ENCODE measurements at places on chromosomes 3 and 15.
A peak's percentile ranks its signal among the peaks of the same experiment; 100 is the strongest.

GRCh38 chr3:20546636-20547035 is 360.6 kb upstream of the SGO1 start:
- no peak for DNase-seq

DNA sequence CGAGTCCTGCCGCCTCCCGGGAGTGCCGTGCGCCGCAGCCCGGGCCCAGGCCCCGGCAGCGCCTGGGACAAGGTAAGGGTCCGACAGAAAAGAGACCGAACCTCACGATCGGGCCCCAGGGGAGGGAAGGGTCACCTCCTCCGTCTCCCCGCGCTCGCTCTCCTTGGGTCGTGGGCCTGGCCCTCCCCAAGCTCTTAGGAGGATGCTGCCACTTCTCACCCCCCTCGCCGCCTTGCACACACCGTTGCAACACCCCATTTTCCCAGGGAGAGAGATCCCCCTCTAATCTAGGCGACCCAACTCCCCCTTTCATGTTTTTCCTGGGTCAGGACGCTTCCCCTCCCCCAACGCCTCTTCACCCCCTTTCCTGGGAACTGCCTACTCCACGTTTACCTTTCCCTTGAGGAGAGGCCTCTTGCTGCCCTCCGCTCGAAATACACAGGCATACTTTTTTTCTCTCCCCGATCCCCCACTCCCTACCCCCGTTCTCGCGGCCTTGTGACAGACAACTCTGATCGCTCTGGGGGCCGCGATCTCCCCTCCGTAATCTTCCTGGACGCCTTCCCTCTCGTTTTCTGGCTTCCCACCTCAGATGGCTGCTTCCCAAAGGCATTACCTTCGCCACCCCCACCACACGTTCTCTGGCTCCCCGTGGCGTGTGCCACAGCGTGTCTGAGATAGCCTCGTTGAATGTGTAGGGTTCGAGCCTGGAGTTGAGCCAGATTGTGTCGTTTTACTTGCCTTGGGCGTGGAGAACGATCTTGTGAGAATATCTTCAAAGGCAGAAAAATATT is 688 bp downstream of the SETD5 start:
- DNase-seq, result no peak

DNA sequence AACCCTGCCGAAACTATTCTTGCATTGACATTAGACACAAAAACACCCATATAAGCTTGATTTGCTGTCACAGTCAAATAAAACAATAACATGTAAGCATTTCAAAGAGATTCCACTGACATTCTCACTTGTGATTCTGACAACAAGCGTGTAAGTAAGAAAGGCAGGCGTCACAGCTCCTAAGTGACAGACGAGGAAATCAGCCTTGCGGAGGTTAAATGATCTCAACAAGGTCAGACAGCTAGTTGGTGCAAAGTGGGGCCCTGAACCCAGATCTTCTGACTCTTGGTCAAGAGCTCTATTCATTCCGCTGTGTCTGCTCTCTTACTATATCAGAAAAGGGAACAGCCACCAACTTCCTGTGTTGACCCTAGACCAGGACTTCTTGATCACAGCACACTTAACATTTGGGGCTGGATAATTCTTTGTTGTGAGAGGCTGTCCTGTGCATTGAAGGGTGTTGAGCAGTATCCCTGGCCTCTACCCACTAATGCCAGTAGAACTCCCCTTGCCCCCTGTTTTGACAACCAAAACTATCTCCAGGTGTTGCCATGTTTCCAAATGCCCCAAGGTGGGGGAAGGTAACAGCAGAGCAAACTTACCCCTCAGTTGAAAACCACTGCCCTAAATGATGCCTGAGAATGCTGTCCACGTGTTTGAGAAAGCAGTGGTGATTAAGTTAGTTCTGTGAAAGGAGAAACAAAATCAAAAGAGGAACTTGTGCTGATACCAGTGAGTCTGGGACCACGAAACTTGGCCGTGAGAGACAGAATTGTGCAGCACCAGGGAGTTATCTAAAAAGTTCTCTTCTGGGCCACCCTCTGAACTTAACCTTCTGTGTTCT is 86.1 kb downstream of the LIPC start:
- no peak for DNase-seq

GRCh38 chr15:78365917-78366316 is 25.8 kb downstream of the CRABP1 start:
- no peak for DNase-seq

DNA sequence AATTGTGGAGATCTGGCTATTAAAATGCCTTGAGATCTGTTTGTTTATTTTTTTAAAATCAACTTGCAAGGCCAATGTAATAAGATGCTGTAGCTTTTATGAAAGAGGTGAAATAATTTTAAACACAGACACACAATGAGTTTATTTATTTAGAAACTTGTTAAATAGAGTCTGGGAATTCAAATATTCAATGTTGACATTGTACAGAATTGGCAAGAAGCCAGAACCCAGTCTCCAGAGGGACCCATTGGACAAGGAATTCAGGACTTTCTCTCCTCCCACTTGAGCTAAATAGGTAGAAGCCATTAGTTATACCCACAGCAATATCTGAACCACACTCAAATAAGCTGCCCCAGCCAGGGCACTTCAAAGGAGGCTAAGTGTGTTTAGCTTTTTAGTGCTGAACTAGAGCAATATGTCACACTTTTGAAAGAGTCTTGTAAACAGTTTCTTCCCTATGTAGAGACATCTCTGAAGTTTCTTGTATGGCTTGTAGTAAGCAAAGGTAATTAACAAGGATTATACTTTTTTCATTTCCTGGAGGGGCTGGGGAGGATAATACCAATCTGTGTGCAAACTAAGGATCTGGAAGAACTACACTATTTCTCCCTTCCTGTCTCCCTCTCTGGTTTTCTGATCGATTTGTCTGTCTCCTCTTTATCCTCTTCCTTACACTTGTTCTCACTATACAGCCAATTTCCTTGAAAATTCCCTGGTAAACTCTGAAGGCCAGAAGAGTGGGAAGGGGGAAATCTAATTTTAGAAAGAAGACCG is 6.0 kb downstream of the MECOM start:
- DNase-seq, result no peak

DNA sequence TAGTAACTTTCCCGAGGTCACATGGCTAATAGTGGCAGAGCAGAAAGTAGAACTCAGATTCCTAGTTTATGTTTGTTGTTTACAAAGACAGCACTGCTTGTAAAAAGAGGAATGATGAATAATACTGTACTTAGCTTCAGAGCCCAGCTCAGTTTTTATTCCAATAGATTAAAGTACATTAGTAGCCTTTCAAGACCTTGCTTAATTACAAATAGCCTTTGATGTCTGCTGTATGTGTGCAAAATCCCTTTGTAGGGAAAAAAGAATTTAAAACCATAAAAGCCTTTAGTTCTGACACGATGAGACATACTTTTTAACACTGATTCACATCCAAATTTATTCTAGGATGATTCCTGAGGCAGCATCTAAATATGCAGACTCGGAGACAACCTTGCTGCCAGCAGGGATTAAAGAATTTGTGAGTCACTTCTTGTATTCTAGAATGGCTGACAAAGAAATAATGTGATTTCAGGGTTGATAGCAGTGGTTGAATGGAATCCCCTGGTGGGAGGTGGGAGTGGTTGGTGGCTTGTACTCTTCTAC is 324.2 kb upstream of the TGFBR2 start:
- DNase-seq, result peak; percentile 78

DNA sequence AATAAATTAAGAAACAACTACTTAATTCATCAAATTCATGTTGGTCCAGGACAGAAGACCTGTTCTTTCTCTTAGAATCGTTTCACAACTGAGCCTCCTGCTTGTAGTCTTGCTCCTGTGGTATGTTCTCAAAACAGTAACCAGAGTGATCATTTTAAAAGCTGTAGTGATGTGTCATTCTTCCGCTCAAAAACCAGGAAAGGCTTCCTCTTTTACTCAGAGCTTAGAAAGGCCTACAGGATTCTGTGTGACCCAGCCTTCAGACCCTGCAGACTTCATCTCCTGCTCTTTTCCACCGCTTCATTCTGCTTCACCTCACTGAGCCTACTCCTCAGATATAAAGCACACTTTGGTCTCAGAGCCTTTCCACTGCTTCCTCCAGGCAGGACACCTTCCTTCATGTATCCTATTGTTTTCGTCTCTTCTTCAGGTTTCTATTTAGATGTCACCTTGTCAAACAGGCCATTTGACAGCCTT is 22.7 kb downstream of the ST6GAL1 start:
- no peak for DNase-seq

DNA sequence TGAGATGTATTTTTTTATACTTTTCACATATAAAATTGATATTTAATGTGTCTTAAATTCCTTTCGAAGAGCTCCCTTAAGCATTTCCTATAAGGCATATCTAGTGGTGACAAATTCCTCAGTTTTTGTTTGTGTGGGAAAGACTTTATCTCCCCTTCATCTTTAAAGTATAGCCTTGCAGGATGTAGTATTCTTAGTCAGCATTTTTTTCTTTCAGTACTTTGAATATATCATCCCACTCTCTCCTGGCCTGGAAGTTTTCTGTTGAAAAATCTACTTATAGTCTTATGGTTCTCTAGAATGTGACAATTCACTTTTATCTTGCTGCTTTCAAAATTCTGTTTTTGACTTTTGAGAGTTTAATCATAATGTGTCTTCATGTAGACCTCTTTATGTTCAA is 95.2 kb downstream of the EDEM1 start:
- no peak for DNase-seq

- DNase-seq, result no peak
These were observed 51.9 kb upstream of the TMEM115 start for GRCh38 chr3:50411229-50411628.

DNA sequence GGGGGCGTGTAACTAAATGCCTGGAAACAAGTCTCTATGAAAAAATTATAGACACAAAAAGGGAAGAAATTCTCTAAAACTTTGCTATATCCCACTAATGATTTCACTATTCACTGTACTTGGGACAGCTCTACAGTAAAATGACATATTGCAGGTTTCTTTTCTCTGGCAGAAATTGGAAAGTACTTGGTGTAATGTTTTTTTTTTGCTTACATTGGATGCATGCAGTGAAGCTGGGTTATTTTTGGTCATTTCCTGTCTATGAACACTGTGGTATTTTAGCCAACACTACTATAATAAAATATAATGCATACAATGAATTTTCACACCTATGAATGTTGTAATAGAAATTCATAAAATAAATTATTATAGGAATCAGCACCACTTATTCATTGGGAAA is 109.7 kb downstream of the LRRC49 start:
- DNase-seq, result no peak

GRCh38 chr3:58563386-58564035 is 13.7 kb downstream of the FAM107A start:
- no peak for DNase-seq

- no peak for DNase-seq
These were observed 3.1 kb downstream of the TSPAN3 start for GRCh38 chr15:77067691-77068367.

DNA sequence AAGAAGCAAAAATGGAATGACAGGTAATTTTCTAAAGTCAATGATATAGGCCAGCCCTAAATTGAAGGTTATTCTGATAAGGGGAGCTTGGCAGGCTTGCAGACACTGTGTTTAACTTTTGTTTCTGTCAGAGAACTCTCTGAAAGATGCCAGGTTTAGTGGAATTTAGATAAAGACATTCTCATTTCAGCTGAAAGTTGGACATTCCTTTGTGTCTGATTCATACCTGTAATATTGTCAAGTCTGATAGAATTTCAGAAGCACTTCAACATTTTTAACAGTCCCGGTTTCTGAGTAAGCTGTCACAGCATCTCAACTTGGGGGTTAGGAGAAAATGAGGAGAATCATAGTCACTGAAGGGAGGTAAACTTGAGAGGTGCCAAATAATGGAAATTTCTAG is 84.0 kb downstream of the DIPK2A start:
- no peak for DNase-seq

GRCh38 chr3:136929977-136930670 is 27.7 kb upstream of the IL20RB start:
- no peak for DNase-seq

DNA sequence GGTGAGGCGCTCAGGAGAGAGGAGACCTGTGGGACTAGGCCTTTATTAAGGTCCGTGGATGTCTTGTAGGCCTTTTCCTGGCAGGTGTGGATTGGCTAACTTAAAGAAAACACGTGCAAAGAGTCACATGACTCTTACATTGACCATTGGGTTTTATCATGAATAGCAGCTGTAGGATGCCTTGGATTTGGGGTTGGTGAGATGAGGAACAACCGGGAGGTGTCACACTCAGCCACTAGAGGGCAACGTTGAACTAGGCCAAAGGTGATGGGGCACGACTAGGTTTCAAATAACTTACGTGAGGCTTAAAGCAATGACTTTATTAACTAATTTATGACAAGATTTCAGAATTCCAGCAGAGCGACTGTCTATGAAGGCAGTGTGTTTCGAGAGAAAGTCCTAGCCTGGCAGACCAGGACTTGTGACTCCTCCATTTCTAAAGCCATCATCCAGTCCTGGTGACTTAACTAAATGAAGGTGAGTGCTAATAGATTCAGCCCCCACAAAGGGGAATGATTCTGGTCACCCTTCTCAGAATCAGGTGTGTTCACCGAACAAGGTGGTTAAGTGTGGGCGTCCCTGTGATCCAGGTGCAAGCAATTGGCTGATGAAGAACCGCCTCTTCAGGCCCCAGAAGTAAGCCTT is 345.6 kb downstream of the MCTP2 start:
- DNase-seq, result peak; percentile 54

DNA sequence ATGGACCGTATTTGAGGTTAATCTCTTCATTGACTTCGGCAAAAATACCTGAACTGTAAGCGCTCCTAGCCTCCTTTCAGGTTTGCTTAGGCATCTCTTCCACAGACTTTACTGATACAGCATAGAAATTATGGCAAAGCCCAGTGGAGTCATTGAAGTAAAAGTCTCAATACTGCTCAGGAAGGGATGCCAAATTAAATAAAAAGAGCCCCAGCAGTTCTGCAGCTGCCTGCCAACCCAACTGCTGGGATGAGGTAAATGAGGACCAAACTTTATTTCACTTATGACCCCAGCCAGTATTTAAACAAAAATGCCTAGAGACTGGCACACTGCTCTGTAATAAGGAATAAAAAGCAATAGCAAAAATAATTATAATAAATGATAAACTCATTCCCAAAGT is 65.4 kb downstream of the IQCH start:
- DNase-seq, result no peak

DNA sequence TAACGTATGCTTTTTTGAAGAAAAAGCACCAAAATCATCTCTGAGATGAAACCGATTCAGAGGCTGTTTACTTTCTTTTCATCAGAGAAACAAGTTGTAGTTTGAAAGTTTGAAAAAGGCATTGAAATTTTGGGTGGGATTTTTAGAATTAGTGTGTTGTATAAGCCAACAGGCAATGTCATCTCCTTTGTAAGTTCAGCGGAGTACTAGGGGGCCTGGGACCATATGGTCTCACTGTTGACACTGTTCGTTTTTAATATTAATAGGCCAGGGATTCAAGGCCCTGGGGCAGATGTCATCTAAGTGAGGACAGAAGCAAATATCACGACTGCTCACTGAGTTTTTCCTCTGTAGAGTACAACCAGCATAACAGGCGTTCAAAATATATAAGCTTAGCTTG is 256.2 kb upstream of the RARB start:
- DNase-seq, result no peak

GRCh38 chr15:75680007-75680789 is 32.5 kb downstream of the CSPG4 start:
- no peak for DNase-seq

DNA sequence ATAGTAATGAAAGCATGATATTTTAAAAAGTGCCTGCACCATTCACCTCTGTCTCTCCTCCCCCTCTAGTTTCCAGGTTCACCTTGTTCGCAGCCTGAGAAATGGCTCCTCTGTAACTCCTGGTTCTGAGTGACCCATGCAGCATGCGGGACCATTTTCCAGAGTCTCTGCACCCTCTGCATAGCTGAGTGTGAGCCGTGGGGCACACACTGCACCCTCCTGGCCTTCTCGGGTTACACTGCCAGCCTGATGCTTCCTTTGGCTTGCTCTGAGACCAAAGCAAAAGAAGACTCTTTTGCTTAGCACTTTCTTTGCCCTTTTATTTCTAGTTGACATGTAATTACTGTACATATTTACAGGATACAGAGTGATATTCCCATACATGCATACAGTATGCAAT is 287.3 kb downstream of the GABRG3 start:
- no peak for DNase-seq
